ENCODE measurements at places on chromosomes 16 and 17.

GRCh38 chr17:14103836-14104235, 34.5 kb downstream of the COX10 start:
- no peak for DNase-seq

GRCh38 chr16:1492923-1493745, at the start of gene TELO2:
TSS of gene TELO2 (plus strand) at chr16:1493360. CDS start at chr16:1494282, 922 bp downstream.
- peak; percentile 23 for DNase-seq

DNA sequence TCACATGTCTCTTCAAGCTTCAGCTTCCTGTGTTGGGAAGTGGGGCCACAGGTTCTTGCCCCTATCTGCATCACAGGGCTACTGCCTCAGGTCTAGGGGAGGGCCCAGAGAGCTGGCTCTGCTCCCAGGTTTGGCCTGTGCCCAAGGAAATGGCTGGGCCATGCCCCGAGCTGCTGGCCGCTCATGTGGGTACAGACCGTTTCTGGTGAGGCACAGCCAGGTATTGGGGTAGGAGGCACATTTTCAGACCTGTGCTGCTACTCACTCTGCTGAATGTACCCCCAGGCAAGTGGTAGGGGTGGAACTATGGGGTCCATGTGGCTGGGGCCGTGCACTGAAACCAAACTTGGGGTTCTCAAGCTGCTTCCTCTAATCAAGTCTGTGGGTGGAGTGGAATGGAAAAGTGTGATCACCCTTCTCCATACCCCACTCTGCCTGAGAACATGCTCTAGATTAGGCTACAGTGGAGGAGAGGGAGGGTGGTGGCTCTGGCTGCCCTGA, 4.6 kb downstream of the GAS2L2 start:
- DNase-seq = no peak

- no peak for DNase-seq
Measured at GRCh38 chr17:53626286-53626685, 196.4 kb upstream of the KIF2B start.

Measured in NCI-H510A treated with DMSO at 0.1 percent for 48 hours (cell line).